ENCODE measurements at places on chromosomes 5 and 9.

DNA sequence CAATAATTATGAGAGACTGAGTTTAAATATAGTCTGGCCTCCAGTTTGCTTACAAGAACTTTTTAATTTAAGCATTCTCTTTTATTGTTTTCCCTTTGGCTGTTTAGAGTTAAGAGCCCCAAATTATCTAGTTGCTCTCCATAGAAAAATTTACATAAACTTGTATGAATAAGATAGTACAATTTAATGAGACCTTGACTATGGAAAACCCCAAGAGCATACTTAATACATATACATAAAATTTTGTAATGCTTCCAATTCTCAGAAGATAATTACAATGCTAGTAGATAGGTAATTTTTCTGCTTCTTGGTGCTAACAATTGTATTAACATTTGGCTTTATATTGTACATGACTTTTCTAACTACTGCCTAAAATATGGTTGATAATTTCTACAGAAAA lies 20.3 kb upstream of the MSH3 start:
- no peak for DNase-seq
- no peaks in the 10 kb centered on the region for H3K27me3 ChIP-seq
- H3K27ac ChIP-seq = no peak overlapping the region
- no peaks in the 10 kb centered on the region for H3K36me3 ChIP-seq
- H3K4me3 ChIP-seq = no peak overlapping the region
- H3K4me1 ChIP-seq = no peaks in the 10 kb centered on the region

DNA sequence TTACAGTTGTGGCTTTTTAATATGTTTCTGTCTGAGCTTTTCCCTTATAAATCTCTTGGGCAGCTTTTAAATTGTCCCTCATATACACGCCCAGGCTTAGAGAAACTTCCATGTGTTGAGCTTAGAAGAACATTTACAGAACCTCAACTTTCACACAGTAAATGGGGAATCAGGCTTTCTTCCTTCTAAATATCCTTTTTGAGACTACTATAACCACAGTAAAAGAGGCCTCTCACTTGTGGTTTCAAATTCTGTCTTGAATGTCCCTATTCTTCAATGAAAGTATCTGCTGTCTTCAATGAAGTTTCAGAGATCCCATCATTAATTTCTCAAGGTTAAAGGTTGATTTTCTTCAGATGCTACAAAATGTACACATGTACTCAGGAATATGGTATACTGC lies 588.6 kb upstream of the DMAC1 start:
- H3K4me3 ChIP-seq = no peak overlapping the region
- H3K27ac ChIP-seq = no peak overlapping the region
- no peaks in the 10 kb centered on the region for H3K4me1 ChIP-seq
- no peaks in the 10 kb centered on the region for H3K36me3 ChIP-seq
- no peak for DNase-seq

GRCh38 chr5:600886-601541 lies 11.1 kb upstream of the CEP72 start:
- no peaks in the 10 kb centered on the region for H3K4me1 ChIP-seq
- H3K36me3 ChIP-seq = no peaks in the 10 kb centered on the region
- no peak overlapping the region for H3K4me3 ChIP-seq
- H3K27me3 ChIP-seq = no peaks in the 10 kb centered on the region

- no peaks in the 10 kb centered on the region for H3K27me3 ChIP-seq
- H3K4me1 ChIP-seq = no peaks in the 10 kb centered on the region
- peak overlapping the region; percentile 87 for H3K4me3 ChIP-seq
- H3K36me3 ChIP-seq = no peaks in the 10 kb centered on the region
- DNase-seq = peak; percentile 78
- peak overlapping the region; percentile 18 for H3K27ac ChIP-seq
Observed at GRCh38 chr5:83472508-83473345, 1.2 kb downstream of the VCAN start.

DNA sequence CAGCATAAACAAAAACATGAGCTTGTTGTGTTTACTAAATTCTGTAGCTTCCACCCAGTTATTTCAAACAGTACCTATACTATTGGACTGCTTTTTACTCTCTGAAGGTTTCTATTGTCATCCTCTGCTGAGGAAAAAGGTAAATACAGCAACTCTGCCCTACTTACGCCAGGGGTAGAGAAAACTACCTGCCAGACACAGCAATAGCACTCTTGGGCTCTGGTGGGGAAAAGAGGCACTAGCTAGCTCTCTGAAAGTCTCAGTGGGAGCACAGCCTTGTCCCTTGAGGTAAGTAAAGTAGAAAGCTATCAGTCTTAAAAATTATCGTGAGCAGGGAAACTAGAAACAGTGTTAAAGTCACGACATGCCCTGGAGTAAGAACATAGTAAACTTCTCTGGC lies 3.7 kb downstream of the HCN1 start:
- H3K27ac ChIP-seq = no peak overlapping the region
- no peaks in the 10 kb centered on the region for H3K27me3 ChIP-seq
- no peak overlapping the region for H3K4me3 ChIP-seq

DNA sequence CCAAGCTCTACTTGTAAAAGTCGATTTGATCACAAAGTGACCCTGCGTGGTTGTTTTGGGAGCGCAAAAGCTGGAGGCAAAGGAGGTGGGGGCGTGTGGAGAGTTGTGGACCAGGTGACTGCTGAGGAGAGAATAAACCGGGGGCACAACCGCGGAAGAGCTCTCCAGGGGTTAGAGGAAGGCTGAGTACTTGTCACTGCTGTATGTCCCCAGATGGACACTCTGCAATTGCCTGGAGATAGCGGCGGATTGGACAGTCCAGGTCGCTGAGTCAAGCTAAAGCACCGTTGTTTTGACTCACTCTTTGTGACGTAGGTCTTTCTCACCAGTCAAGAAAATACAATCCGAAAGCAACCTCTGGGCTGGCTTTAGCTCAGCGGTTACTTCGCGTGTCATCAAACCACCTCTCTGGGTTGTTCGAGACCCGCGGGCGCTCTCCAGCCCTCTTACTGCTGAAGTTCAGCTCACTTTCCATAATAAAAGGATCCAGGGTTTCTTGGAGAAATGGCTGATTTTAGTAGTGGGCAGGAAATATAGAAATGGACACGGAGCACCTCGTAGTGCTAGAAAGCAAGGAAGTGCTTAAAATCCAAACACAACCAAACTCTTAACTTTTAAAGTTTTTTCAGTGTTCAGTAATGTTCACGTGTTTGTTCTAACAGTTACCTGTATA lies 25.7 kb downstream of the ZMAT2 start:
- no peaks in the 10 kb centered on the region for H3K4me1 ChIP-seq
- H3K36me3 ChIP-seq = no peaks in the 10 kb centered on the region
- no peak overlapping the region for H3K27ac ChIP-seq
- peak; percentile 51 for DNase-seq
- no peak overlapping the region for H3K4me3 ChIP-seq
- H3K27me3 ChIP-seq = no peaks in the 10 kb centered on the region

DNA sequence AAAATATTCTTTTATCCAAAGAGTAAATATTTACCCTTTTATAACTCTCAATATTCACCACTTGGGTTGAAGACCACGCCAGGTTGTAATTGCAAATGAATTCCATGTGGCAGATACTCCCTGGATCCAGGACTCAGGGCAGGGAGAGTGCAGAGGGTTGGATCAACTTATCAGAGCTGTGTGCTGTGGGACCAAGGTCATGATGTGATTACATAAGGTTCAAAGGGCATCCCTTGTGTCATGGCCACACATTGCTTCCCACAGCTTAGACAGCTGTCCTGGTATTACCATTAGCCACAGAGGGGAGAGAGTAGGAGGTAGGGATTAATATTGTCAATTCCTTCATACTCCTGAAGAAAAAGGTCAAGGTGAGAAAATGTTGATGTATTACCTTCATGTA lies 133.9 kb downstream of the JAKMIP2 start:
- H3K36me3 ChIP-seq = no peaks in the 10 kb centered on the region
- H3K4me3 ChIP-seq = no peak overlapping the region
- DNase-seq = no peak
- H3K27me3 ChIP-seq = no peaks in the 10 kb centered on the region
- H3K4me1 ChIP-seq = no peaks in the 10 kb centered on the region

DNA sequence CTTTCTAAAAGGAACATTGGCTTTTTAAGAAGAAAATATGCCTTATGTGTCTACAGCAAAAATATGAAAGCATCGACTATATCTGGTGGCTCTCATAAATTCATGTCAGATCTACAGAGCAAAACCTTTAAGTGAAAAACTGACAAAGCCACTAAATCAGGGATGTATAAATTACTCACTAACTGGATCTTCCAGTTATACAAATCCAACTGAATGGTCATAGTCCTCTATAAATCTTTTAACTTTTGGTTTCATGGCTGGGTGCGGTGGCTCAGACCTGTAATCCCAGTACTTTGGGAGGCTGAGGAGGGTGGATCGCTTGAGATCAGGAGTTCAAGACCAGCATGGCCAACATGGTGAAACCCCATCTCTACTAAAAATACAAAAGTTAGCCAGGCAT lies 29.2 kb upstream of the GZMA start:
- no peak overlapping the region for H3K4me3 ChIP-seq
- H3K27ac ChIP-seq = no peak overlapping the region
- H3K36me3 ChIP-seq = no peaks in the 10 kb centered on the region
- no peak for DNase-seq

- no peaks in the 10 kb centered on the region for H3K36me3 ChIP-seq
- H3K27me3 ChIP-seq = no peaks in the 10 kb centered on the region
- no peak overlapping the region for H3K27ac ChIP-seq
- H3K4me1 ChIP-seq = peaks cover 2% of the 10 kb centered on the region
- no peak for DNase-seq
- H3K4me3 ChIP-seq = no peak overlapping the region
Observed at GRCh38 chr5:65766175-65766574, 44.2 kb downstream of the NLN start.

DNA sequence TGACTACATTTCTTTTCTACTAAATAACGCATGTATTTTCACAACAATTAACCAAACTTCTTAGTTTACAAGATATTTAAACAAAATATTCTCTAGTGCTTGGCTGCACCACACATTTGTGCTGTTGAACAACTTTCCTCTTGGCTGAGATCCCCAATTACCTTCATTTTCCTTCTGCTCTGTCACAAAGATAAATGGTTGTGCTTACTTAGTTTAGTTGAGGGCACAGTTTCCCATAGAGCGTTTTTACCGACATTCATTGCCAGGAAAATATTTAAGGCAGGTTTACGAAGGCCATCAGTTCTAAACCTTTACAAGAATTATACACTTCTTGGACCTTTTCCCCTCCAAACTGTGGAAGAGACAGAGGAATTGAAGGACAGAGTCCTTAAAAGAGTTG lies 60.7 kb downstream of the PRUNE2 start:
- H3K4me3 ChIP-seq = no peak overlapping the region
- H3K36me3 ChIP-seq = peaks cover 9% of the 10 kb centered on the region
- no peak for DNase-seq
- H3K27me3 ChIP-seq = no peaks in the 10 kb centered on the region
- no peak overlapping the region for H3K27ac ChIP-seq

- no peaks in the 10 kb centered on the region for H3K4me1 ChIP-seq
- H3K27ac ChIP-seq = no peak overlapping the region
- H3K27me3 ChIP-seq = no peaks in the 10 kb centered on the region
- no peak overlapping the region for H3K4me3 ChIP-seq
Observed at GRCh38 chr9:115374724-115375268, 256.8 kb upstream of the TNC start.

DNA sequence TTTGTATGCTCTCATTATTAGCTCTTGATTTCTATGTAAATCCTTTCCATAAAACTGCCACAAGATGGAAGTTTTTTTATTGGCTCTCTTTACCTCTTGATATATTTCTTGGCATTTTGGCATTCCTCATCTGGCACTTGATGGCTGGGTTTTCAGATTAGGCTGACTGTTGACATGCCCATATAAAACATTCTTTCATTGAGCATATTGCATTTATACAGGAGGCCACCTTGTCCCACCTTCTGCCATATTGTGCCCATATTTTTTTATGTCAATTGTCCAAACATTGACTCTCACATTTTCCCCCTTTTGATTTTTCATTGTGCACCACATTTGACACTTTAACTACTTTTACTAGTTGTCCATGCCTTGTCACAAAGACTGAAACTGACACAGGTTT lies 182.9 kb downstream of the MEF2C start:
- H3K4me1 ChIP-seq = no peaks in the 10 kb centered on the region
- H3K27ac ChIP-seq = no peak overlapping the region
- no peak for DNase-seq
- no peak overlapping the region for H3K4me3 ChIP-seq
- H3K36me3 ChIP-seq = no peaks in the 10 kb centered on the region

- H3K4me3 ChIP-seq = no peak overlapping the region
- no peaks in the 10 kb centered on the region for H3K36me3 ChIP-seq
- H3K27ac ChIP-seq = no peak overlapping the region
- H3K27me3 ChIP-seq = no peaks in the 10 kb centered on the region
- DNase-seq = no peak
- H3K4me1 ChIP-seq = no peaks in the 10 kb centered on the region
Observed at GRCh38 chr5:152246401-152246800, 158.7 kb downstream of the NMUR2 start.

GRCh38 chr5:67222243-67223025 lies 25.8 kb upstream of the CD180 start:
- no peaks in the 10 kb centered on the region for H3K27me3 ChIP-seq
- H3K27ac ChIP-seq = no peak overlapping the region
- no peak overlapping the region for H3K4me3 ChIP-seq
- no peaks in the 10 kb centered on the region for H3K36me3 ChIP-seq
- H3K4me1 ChIP-seq = no peaks in the 10 kb centered on the region
- DNase-seq = no peak

DNA sequence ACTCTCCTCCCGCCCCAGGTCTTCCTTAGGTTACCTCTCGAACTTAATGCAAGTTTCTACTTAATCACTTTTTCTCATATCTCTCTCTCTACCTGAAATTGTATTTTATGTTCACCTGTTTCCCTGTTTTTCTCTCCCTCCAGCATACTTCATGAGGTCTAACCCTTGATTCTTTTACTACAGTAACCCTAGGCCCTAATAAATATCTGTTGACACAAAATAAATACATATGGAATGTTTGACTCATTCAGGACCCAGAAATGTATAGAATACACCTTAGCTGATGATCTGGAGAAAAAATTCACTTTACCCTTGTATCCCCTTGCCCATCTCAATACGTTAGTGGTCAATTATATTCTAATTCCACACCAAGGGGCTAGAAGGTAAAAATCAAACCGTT lies 250.9 kb upstream of the PTGER4 start:
- no peak overlapping the region for H3K27ac ChIP-seq
- H3K36me3 ChIP-seq = no peaks in the 10 kb centered on the region
- DNase-seq = no peak
- no peak overlapping the region for H3K4me3 ChIP-seq
- no peaks in the 10 kb centered on the region for H3K27me3 ChIP-seq
- H3K4me1 ChIP-seq = no peaks in the 10 kb centered on the region

DNA sequence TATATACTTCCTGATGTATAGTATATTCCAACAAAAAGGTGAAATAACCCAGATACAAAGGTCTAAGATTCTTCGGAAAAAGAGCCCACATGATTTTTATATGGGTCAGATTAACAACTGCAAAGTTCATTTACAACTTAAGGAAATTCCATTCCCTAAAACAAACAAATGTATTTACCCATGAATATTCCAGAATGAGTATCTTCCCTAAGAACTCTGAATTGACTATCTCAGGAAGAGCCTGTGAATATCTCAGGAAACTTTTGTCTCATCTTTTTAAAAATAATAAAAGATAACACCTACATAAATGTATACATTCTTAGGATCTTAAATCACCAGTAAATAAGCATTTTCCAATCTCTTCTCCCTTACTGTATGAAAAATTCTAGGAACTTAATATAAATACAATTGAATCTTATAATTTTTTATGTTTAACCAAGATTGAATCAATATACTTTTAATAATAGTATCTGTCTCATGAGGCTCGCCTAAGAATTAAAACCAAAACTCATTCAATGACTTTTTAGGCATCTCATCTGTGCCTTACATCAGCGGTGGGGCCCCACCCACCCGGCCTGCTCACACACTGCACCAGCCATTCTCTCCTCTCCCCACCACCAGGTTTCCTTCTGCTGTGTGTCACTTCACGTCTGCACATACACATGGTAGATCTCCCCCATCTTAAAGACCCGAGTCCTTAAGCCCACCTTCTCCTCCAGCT lies 78.1 kb downstream of the RAPGEF1 start:
- H3K27me3 ChIP-seq = no peaks in the 10 kb centered on the region
- H3K36me3 ChIP-seq = no peaks in the 10 kb centered on the region
- peaks cover 3% of the 10 kb centered on the region for H3K4me1 ChIP-seq
- DNase-seq = no peak
- H3K4me3 ChIP-seq = no peak overlapping the region
